ENCODE measurements at places on chromosomes 6 and 20.

- DNase-seq, result no peak
These were observed 192.2 kb upstream of the SYNDIG1 start for GRCh38 chr20:24277196-24277595.

DNA sequence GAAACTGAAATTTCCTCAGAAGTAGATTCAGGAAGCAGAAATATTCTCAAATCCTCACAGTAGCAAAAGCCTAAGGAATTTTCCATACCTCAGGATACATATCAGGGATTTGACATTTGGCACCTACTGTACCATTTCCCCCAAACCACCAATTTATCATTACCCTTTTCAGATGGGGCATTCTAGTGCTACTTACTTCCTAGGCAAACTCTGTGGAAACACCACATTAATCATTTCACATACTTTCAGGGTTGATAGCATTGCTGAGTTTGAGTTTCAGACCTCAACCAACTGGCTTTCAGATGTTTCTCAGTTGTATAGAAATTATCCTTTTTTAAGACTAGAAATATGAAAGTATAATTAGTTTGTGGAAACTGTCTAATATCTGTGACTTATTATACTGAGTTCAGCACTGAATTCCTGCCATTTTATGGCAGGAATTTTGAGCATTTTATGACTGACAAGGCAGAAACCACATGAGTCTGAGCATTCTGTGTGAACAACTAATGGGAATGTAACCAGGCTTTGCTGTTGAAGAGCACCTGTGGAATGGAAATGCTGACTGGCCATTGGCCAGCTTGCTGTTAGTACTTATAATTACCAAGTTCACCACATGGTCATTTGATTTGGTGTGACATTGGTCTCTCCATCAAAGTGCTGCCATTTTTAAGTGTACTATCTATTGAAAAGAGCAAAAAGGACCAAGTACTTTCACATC, 35.1 kb upstream of the IRAK1BP1 start:
- no peak for DNase-seq

DNA sequence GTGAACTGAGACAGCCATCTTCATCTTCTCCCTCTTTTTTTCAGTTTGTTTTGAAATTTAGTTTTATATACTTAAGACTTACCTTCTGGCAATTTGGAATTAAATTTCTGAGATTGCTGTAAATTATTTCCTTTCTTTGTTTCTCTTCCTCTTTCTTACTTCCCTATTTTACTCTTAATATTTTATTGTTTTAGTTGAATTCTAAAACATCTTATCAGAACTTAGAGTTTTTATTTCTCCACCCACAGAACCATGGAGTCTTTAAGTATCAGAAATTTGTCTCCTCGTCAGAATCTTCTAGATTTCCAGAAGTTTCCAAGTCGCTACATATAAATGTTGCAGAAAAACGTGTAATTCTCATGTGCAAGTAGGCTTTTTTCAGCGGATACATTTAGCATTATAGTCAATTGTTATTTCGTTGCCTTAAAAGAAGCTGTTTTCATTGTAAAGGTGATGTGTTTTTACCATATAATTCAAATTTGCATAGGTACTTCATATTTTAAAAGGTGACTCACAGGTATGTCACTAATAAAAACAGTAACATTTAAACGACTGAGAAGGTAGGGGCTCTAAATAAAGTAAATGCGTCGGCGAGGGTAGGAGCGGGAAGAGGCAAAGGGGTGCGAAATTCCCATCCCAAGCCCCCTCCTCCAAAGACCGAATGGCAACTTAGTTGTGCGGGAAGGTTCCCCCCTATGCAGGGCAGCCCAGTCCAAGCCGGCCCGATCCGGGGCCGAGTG, 866 bp upstream of the MYO6 start:
- no peak for DNase-seq

GRCh38 chr20:24314053-24314452, 155.4 kb upstream of the SYNDIG1 start:
- no peak for DNase-seq

DNA sequence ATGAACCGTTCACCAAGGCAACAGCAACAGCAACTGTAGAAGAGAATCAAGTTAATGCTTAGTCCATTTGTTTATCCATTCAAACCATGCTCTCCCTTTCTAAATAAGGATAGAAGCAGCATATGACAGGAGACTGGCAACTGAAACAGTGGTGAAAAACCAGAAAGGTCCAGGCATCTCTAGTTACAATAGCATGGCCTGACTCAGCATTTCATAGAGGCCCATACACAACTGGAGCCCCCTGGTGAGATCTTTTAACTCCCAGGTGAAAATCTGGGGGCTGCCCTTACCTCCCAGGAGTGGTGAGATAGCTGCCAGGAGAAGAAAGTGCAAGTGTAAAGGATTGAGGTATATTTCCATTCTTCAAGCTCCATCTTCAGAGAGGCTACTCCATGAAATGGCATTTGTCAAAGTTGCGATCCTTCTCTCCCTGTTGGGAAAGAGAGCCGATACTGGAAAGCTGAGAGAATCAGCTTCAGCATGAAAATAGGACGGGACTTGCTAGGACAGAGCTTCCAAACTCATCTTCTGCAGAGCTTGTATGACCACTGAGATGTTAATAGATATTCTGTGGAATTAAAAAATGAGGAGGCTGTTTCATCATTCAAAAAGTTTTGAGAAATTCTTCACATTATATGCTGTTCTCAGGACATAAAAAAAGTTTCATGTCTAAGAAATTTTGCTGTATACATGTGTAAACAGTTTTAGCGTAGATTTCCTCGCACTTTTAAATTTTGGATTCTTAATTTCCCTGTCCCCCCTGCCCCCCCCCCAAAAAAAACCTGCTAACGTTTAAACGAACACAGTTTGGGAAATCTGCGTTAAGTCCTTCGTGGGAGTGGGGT, 10.9 kb upstream of the SLC2A12 start:
- no peak for DNase-seq

GRCh38 chr6:18415671-18416340, 28.7 kb downstream of the RNF144B start:
- no peak for DNase-seq

Measured in left cardiac atrium (tissue), 4 donors.